ENCODE measurements at places on chromosomes 7 and 10.

DNA sequence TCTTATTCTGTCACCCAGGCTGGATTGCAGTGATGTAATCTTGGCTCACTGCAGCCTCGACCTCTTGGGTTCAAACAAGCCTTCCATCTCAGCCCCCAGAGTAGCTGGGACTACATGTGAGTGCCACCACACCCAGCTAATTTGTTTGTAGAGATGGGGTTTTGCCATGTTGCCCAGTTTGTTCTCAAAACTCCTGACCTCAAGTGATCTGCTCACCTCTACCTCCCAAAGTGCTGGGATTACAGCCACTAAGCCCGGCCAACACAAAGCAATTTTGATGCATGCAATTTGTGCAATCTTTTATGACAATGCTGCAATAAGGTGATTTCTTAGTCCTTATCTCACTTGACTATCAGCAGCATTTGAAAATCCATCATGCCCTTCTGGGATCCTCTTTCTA is 333.1 kb downstream of the FRMD4A start:
- no peak for DNase-seq

DNA sequence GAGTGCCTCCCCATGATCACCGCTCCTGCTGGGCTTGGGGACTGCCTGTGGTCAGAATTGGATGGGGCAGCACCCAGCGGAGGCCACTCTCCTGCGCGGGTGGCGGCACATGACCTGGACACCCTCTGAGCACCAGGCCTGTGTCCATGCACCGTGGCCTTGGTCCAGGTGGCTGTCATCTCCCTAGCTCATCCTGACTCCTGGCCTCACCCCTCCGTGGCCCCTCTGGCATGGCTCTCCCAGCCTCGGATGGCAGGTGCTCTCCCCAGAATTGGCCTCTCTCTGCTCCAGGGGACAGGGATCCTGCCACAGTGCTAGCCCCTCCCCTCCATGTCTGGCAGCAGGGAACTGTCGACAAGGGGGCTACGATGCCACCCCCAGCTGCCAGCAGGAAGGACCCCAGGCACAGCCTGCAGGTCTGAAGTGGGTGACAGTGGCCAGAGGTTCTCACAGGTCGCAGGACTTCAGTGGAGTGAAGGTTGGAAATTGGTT is 37.2 kb upstream of the BTBD16 start:
- no peak for DNase-seq

GRCh38 chr10:29630205-29631048 is 4.3 kb downstream of the SVIL start:
- DNase-seq, result no peak

- no peak for DNase-seq
These were observed 22.7 kb downstream of the YKT6 start for GRCh38 chr7:44223362-44224079.

GRCh38 chr7:33355386-33355785 is 226.0 kb downstream of the BBS9 start:
- no peak for DNase-seq

DNA sequence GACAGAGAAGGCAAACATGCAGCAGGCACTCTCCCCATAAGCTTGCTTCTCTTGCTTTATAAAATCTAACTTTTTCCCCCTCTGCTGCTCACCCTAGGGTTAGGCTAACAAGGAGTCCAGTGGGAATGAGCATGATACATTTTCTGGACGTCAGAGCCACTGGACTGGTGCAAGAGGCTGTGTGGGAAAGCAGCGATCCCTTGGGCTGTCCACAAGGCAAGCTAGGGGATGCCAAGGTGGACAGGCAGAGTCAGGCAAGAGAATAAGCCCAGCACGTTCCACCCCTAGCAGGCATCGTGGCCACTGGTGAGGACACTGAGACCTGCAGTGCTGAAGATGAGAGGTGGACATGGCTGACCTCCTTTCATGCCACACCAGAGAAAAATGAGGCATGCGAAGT is 290.9 kb upstream of the ZMIZ1 start:
- DNase-seq, result no peak

DNA sequence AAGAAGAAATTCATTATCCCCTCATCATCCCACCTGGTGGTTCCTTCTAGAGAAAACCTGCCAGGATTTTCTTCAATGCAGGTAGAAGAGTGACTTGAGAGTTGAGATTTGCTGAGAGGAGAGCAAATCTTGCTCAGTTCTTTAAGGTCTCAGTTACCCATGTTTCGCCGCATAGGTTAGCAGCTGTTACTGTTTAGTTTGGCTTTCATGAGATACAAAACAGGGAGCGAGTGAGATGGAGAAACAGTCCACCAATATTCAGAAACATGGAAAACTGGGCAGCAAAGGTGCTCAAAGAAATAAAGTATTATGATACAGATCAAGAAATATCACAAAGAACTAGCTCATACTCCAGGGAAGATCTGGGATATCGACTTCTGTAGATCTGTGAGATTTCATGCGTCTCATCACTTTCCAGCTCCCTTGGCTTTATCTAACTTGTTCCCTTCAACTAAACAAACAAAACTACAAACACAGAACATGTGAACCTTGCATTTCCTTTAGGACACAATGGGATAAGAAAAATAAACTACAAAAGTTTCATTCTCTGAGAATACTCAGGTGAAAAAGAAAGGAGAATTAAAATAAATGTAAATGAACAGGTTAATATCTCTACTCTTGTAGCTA is 63.4 kb downstream of the AKR1C4 start:
- no peak for DNase-seq

- no peak for DNase-seq
These were observed 608 bp downstream of the ACHE start for GRCh38 chr7:100894860-100895700.

DNA sequence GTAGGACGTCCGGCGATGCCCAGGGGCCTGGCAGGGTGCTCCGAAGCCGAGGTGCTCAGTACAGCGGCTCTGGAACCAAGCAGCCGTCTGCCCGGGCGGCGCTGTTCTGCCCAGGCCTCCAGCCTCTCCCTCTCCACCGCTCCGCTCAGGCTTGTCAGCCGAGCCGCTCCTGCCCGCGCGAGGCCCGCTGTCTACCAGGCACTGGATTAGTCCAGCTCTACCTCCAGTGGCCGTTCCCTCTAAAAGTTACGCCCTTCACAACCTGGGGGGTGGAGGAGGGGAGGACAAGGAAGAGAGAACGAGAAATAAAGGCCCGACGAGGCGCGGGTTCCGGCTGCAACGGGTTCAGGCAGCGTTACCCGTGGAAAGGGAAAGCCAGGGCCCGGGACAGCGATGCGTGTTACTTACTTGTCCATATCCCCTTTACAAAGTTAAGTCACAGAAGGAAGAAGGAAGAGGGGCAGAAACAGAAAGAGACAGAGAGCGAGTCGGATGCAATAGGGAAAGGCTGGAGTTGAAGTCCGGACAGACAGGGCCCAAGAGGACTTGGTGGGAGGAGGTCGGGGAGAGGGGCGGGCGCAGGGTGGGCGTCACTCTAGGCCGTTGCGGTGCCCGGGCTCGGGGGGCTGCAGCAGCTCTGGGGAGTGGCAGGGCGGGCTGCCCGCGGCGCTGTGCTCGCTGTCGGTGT is 2.8 kb downstream of the SP8 start:
- no peak for DNase-seq

DNA sequence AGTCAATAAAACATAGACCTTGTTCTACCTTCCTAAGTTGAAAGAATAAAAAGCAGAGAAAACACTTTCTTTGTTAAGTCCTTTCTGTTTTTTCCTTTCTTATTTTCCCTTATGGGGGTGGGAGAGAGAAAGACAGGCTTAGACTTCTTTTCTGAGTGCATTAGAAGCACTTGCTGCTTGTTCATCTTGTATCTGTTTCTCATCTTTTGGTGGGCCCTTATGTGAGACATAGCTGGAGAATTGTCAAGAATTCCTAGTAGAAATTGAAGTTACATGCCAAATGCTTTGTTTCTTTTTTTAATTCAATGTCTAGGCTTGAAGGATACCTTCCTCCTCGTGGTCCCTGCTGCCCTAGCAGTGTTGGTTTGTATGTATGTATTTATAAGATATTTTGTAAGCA is 6.7 kb downstream of the EIF4EBP2 start:
- DNase-seq, result no peak

DNA sequence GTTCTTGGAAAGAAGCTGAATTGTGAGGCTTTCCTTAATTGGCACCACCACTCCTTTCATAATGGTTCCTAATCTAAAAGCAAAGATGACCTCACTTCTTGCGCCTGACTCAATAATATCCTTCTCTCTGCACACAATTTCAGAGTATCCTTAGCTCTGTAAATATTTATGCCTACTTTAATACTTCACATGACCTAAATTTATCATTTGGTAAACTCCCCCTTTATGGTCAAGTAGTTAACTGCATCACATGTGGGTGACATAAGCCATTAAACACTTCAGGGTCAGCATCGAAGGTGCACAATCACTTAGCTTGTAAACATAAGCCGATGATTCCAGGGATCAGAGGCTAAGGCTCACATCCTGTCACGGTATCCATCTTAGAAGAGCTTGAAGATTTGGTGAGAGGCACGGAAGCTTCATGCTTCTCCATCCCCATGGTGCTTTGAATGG is 7.3 kb upstream of the RHOBTB1 start:
- no peak for DNase-seq

GRCh38 chr10:99418910-99419624 is 11.4 kb downstream of the GOT1 start:
- DNase-seq, result no peak

GRCh38 chr7:36887233-36887632 is 162.9 kb upstream of the AOAH start:
- DNase-seq, result no peak

- no peak for DNase-seq
These were observed 80.9 kb upstream of the CDK6 start for GRCh38 chr7:92917230-92917629.

- no peak for DNase-seq
These were observed 658.0 kb upstream of the NRG3 start for GRCh38 chr10:81216949-81217348.

GRCh38 chr10:34080485-34081346 is 734.4 kb downstream of the PARD3 start:
- DNase-seq, result no peak

DNA sequence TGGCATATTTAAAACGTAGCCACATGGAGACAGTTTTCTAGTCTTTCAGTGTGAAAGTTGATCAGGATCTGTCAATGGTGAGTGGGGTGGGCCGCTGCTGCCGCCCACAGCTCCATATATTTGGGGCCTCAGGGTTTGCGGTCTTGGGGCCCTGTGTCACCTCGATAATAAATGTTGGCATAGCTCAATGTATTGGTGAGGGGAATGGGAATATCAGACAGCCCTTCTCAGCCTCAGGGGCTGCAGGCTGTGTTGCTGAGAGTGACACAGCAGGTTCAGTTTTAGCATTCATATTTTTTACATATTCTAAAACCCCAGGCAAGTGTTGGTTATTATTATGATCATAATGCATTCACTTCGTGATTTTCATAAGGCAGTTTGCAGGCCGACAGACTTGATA is 5.3 kb downstream of the CDH23 start:
- no peak for DNase-seq

DNA sequence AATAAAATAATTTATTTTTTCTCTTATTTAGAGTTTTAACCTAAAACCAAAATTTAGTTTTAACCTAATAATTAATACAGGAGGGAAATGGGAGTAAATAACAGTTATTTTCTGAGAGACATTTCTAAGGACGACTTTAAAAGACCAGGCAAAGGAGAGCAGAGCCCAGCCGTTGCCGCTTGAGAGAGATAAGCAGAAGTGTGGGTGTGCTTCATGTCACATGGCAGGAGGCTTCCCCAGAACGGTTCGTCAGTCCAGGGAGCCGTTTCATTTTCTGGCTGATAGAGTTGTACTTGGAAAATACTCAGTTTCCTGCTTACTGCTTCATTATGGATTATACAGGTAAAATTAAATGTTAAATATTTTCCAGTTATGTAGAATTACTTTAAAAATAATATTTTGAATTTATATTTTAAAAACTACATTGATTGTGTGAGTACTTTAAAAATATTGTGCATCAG is 61.4 kb downstream of the ST7 start:
- no peak for DNase-seq

- no peak for DNase-seq
These were observed 203.1 kb downstream of the TMEM26 start for GRCh38 chr10:61250131-61250530.

GRCh38 chr10:122285506-122286444 is 14.7 kb downstream of the BTBD16 start:
- DNase-seq, result no peak

DNA sequence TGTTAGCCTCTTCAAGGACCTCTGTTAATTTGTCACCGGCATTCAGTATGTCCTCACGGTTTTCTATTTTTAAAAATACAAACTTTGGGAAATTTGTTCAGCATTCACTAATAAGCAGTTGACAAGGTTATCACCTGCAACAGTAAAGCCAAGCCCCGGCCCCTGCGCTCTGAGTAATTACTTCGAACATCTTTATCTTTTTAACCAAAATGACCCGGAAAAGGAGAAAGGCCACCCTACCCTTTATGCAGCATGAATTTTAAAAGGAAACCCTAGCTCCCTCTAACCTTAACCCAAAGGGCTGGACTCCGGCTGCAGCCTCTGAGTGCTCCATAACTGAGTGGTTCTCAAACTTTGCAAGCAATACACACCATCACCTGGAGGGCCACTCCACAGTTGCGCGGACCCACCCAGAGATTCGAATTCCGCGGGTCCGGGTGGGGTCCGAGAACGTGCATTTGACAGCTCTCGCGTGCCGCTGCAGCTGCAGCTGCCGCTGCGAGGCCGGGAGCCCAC is 940 bp downstream of the NSMCE4A start:
- no peak for DNase-seq

- DNase-seq, result no peak
These were observed 265.6 kb upstream of the FOXK1 start for GRCh38 chr7:4416396-4417056.

DNA sequence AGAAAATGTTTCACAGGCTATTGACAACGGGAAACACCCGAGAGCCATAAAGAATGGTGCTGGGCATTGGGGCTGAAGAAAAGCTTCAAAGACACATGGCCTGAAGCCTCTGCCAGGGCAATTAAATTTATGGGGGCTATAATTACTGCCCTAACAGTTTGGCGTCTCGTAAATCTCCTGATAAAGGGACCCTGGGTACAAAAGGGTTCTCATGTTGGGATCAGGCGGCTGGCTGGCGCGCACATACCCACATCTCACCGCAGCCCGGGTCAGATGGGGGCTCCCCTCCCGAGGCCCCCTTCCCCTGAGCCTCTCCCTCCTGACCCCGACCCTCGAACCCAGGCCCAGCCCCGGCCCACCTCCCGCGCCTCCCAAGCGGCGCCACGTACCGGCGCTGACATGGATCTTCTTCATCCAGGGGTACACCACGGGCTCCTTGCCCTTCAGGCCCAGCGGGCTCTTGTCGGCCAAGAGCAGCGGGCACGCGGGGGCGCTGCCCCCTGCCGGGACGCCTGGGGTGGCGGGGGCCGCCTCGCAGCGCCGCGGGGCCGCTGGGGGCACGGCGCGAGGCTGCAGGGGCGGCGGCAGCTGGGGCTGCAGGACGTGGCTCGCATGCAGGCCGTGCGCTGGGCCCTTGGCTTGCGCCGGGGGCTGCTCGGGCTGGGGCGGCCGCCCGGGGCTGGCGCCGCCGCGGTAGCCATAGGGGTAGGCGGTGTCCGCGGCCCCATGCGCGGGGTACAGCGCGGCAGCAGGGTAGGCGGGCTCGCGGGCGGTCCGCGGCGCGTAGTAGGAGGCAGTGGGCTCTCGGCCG is 623 bp downstream of the HOXA4 start:
- no peak for DNase-seq

- DNase-seq, result no peak
These were observed 976.6 kb upstream of the SORCS1 start for GRCh38 chr10:108141064-108141463.
